ENCODE measurements at places on chromosomes 16 and 17. TPM values are rescaled to one million over a fixed set of nuclear protein-coding genes. Genes with fewer than 3 reads are reported as not detected.

Gene RNF43
- total RNA-seq = 6.6 TPM

DNA sequence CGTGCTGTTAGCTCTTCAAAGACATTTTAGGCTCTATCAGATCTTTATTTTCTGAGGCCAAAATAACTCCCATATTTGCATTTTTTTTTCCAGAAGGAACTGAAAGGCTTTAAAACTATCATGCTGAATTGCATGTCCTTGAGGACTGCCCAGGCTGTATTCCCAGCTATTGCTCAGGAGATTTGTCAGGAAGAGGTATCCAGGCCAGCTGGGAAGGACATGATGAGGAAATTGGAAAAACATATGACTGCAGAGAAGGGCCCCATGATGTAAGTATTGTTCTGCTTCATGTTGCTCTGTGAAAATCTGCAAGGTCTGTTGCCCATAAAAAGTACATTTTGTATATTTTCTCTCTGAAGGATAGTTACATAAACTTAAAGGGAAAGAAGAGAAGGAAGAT lies 5.7 kb downstream of the CDC6 start:
- DNase-seq = no peak

DNA sequence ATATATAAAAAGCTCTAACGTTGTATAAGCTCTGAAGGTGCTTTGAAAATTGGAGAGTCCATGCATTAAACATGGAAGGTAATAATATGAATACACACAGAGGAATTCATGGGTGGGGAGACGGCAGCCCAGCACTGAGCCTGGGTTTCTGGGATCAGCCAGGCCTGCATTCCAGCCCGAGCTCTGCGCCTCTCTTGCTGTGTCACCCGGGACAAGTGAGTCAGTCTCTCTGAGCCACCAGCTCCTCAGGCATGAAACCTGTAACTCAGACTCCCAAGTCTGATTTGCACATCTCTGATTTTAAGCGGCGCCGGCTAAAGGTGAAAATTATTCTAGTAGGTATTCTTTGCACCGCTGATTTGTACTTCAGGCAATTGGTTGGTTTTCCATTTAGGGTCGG lies 238.8 kb downstream of the MRTFB start:
- no peak for DNase-seq

Gene GALK1
- 20.2 TPM for total RNA-seq

- DNase-seq = no peak
Observed at GRCh38 chr17:44333371-44333770, 8.7 kb upstream of the SLC25A39 start.

Data from left ventricle myocardium superior (tissue), 1 donor.